Prostate gland (tissue), 2 donors: ENCODE measurements at places on chromosomes 5 and 9. TPM values are rescaled to one million over a fixed set of nuclear protein-coding genes. Genes with fewer than 3 reads are reported as not detected.
A peak's percentile ranks its signal among the peaks of the same experiment; 100 is the strongest.

SLC45A2 gene
- not detected for total RNA-seq

CDC20B gene
- total RNA-seq, result not detected

ANGPTL2 gene
- 17.3 TPM for total RNA-seq

GFI1B gene
- total RNA-seq, result not detected

SSBP2 gene
- total RNA-seq, result 25.1 TPM

SOX30 gene
- 14.4 TPM for total RNA-seq

GRCh38 chr5:140043508-140043872 is 391 bp upstream of the NRG2 start:
- DNase-seq, result no peak
- peak overlapping the region; percentile 43 for H3K4me3 ChIP-seq
- H3K27me3 ChIP-seq, result no peaks in the 10 kb centered on the region
- H3K4me1 ChIP-seq, result no peaks in the 10 kb centered on the region
- H3K27ac ChIP-seq, result no peak overlapping the region

DNA sequence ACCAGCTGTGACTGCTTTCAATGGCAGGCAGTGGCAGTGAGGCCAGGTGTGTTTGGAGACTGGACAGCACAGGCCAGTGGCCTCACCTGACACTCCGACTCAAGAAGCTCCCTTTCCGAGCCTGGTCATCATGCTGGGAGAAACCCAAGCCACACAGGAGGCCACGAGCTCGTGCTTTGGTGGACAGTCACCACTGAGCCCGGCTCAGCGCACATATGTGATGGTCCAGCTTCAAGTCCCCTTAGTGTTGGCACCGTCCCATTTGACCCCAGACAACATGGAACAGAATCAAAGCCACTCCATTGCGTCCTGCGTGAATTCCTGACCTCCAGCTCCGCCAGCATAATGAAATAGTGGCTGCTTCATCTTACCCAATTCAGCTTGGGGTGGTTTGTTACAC is 64.0 kb upstream of the PPP1R26 start:
- no peak overlapping the region for H3K4me3 ChIP-seq
- no peaks in the 10 kb centered on the region for H3K4me1 ChIP-seq
- DNase-seq, result no peak
- no peak overlapping the region for H3K27ac ChIP-seq
- H3K36me3 ChIP-seq, result no peaks in the 10 kb centered on the region

GRCh38 chr9:4986296-4986695 is 1.2 kb downstream of the JAK2 start:
- no peak for DNase-seq
- H3K27ac ChIP-seq, result peak overlapping the region; percentile 96
- peaks cover 10% of the 10 kb centered on the region for H3K4me1 ChIP-seq
- no peaks in the 10 kb centered on the region for H3K27me3 ChIP-seq

- no peaks in the 10 kb centered on the region for H3K27me3 ChIP-seq
- no peak for DNase-seq
- H3K4me3 ChIP-seq, result no peak overlapping the region
- no peak overlapping the region for H3K27ac ChIP-seq
Observed at GRCh38 chr5:152097128-152097527, 172.5 kb upstream of the GLRA1 start.

DNA sequence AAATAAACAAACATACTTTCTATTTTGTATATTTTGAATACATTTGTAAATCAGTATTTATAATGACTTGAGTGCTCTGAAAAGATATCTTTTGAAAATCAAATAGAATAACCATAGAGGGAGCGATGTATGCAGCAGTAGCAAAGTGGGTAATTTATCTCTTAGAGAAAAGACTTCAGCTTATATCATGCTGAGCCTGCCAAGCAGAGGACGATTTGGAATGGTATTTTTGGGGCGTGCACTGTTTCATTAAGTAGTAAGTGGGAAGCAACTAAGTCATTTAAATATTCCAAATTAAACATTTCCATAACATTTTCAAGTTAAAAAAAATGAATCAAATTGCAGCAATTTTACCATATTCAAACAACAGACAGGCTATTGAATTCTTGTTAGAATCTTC is 147.6 kb downstream of the CDH10 start:
- H3K27ac ChIP-seq, result no peak overlapping the region
- no peaks in the 10 kb centered on the region for H3K4me1 ChIP-seq
- DNase-seq, result no peak
- no peaks in the 10 kb centered on the region for H3K36me3 ChIP-seq
- H3K4me3 ChIP-seq, result no peak overlapping the region
- no peaks in the 10 kb centered on the region for H3K27me3 ChIP-seq

GRCh38 chr5:131104169-131104808 is 60.8 kb downstream of the HINT1 start:
- no peak overlapping the region for H3K27ac ChIP-seq
- no peak overlapping the region for H3K4me3 ChIP-seq
- H3K4me1 ChIP-seq, result no peaks in the 10 kb centered on the region
- H3K36me3 ChIP-seq, result no peaks in the 10 kb centered on the region

GRCh38 chr9:94808926-94809700 is 82.6 kb downstream of the AOPEP start:
- H3K4me3 ChIP-seq, result no peak overlapping the region
- no peak for DNase-seq
- H3K36me3 ChIP-seq, result no peaks in the 10 kb centered on the region

DNA sequence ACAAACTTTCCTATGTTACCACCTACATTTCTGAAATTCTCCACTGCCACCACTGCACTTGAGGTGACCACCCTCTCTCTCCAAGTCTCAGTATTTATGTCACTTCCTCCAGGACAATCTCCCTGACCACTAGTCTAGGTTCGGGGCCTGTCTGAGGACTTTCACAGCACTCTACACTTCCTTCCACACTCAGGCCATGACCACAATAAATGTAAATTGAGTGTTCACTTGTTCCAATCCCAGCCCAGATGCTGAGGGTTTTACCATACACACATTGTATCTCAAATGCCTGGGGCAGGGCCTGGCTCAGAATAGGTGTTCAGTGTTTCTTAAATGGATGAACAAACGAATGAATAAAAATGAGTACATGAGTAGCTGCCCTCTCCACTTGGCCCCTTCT is 26.9 kb upstream of the CCNG1 start:
- no peak for DNase-seq
- no peaks in the 10 kb centered on the region for H3K36me3 ChIP-seq
- peaks cover 1% of the 10 kb centered on the region for H3K27me3 ChIP-seq
- no peak overlapping the region for H3K27ac ChIP-seq
- no peaks in the 10 kb centered on the region for H3K4me1 ChIP-seq

- DNase-seq, result no peak
- H3K27ac ChIP-seq, result no peak overlapping the region
- no peaks in the 10 kb centered on the region for H3K36me3 ChIP-seq
- H3K27me3 ChIP-seq, result no peaks in the 10 kb centered on the region
Observed at GRCh38 chr9:6584881-6585597, 60.5 kb downstream of the GLDC start.

DNA sequence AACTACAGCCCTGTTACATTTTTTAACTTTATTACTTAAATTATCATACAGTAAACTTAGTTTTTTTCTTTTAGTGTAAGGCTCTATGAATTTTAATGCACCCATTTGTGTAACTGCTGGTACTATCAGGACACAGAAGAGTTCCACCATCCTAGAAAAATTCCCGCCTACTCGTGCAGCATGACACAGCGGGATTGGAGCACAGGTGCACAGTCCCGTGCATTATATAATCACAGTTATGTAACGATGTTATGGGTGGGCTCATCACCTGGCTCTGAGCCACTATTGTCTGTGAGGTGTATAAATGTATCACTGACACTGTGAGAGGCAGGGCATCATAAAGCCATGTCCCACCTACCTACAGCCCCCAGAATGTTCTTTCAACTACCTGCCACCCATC is 80.7 kb downstream of the DRD1 start:
- no peak for DNase-seq
- H3K36me3 ChIP-seq, result no peaks in the 10 kb centered on the region
- H3K4me3 ChIP-seq, result no peak overlapping the region

DNA sequence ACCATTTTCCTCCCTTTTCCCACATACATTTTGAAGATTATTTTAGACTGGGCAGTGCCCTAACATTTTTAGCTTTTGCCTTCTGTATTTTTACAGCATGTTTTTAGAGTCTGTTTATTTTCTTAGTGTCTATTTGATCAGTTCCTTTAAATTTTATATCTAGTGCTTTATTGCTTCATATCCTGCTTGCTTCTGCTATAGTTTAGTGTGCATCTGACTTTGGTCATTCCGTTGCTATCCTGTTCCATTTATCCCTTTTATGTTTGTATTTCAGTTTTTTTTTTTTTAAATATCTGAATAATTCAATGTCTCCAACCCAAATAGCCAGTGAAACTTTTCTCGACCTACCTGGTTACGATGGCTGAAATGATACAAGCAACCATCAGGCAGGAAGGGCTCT is 203.8 kb downstream of the ARHGAP26 start:
- no peaks in the 10 kb centered on the region for H3K36me3 ChIP-seq
- no peak overlapping the region for H3K4me3 ChIP-seq
- H3K27me3 ChIP-seq, result no peaks in the 10 kb centered on the region
- peaks cover 17% of the 10 kb centered on the region for H3K4me1 ChIP-seq

DNA sequence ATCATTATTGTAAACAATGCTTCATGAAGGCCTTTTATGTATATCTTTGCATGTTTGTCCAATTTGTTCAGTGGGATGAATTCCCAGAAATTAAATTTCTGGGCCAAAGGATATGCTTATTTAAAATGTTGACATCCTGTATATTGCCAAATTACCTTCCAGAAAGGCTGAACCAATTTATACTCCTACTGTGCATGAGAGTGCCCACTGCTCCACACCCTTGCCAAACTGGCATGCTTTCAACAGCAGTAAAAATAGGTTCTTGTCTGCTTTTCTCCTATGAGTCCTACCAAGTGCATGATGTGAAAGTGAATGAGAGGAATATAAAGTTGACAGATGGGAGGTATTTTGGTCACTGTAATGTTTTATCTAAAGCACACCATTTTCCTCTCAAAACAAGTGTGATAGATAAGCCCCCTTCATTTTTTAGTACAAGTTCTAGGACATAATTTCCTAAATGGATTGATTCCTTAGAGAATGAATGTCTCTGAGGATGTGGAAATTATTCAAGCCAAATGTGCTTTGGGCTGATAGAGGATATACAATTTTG is 70.5 kb upstream of the ERBIN start:
- H3K4me1 ChIP-seq, result no peaks in the 10 kb centered on the region
- H3K27ac ChIP-seq, result no peak overlapping the region
- no peak overlapping the region for H3K4me3 ChIP-seq
- H3K27me3 ChIP-seq, result no peaks in the 10 kb centered on the region
- DNase-seq, result no peak

DNA sequence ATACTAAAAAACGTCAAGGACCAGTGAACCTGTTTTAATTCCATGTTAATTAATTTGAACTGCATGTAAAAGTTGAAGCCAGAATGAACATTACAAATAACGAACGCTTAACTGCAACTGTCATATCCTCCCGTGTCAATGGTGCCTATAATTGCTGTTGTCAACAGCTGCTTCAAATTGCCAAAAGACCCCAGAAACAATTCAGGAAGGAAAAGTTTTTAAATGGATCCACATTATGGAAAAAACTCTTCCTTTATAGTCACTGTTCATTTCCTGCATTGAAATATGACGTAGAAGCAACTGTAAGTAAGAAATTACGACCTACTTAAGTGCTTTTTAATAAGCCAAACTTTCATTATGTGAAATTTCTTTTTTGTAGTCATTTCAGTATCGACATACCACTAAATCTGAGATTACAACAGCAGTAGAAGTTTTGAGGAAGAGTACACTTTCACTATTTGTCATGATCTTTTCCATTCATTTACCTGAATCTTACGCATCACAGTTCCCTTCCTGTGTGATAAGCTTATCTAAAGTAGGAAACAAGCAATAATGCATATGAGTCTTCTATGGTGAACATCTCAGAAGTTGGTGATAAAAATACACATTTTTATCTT is 37.8 kb downstream of the MEF2C start:
- H3K27me3 ChIP-seq, result no peaks in the 10 kb centered on the region
- H3K27ac ChIP-seq, result no peak overlapping the region
- DNase-seq, result no peak
- H3K4me3 ChIP-seq, result no peak overlapping the region
- H3K4me1 ChIP-seq, result no peaks in the 10 kb centered on the region
- H3K36me3 ChIP-seq, result no peaks in the 10 kb centered on the region

GRCh38 chr5:41995193-41995592 is 70.1 kb downstream of the FBXO4 start:
- no peaks in the 10 kb centered on the region for H3K36me3 ChIP-seq
- H3K27ac ChIP-seq, result no peak overlapping the region
- no peak overlapping the region for H3K4me3 ChIP-seq
- no peak for DNase-seq
- no peaks in the 10 kb centered on the region for H3K4me1 ChIP-seq
- H3K27me3 ChIP-seq, result no peaks in the 10 kb centered on the region

GRCh38 chr5:102545175-102545574 is 46.4 kb upstream of the SLCO6A1 start:
- no peak overlapping the region for H3K27ac ChIP-seq
- H3K4me3 ChIP-seq, result no peak overlapping the region
- no peaks in the 10 kb centered on the region for H3K4me1 ChIP-seq

DNA sequence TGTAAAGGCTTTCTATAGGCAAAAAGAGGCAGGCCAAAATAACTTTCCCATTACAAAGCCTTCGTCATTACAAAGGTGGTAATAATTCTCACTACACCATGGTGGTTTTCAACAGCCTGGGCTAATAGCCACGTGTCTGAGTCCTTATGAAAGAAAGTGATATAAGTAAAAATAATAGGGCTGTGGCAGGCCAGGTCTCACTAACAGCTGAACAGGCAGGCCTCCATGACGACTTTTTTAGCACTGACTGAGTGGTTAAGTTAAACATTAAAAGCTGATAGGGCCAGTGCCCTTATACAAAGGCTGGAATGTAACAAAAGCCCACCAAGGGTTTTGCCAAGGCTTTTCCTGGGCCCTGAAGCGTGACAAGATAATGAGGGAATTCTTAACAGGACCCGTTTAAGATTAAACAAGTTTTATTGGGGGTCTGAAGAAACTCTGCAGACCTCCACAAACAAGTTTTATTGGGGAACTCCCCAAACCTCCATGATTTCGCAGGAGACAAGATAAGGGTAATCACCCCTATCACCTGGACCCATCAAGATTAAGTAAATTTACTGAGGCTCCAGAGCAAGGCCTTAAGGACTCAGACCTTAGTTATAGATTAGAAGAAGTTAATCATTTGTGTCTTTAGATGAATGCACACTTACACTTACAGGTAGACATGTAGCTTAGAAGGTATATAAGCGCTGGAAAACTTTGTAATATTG is 412.9 kb downstream of the CHSY3 start:
- DNase-seq, result no peak
- no peak overlapping the region for H3K27ac ChIP-seq
- no peaks in the 10 kb centered on the region for H3K4me1 ChIP-seq
- no peaks in the 10 kb centered on the region for H3K36me3 ChIP-seq
- H3K4me3 ChIP-seq, result no peak overlapping the region
- no peaks in the 10 kb centered on the region for H3K27me3 ChIP-seq

DNA sequence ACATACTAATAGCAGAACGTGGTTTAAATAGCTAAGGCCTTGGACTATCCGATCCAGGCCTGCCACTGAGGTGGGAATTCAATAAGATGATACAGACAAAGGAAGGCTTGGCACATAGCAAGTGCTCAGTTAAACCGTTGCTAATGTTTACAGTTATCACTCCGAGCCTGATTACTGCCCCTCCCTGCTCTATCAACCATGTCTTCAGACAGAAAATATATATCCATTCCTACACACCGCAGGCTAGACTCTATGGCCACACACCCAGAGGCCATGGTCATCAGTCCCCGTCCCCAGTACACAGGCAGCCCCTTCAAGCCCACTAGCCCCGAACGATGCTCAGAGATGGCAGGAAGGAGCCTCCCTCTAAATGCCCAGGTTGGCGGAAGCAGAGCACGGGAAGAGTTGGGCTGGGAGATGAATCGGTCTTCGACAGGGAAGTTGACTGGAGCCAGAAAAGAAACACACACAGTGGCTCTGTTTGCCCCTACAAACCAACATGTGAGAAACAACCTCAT is 49.7 kb upstream of the STXBP1 start:
- no peaks in the 10 kb centered on the region for H3K27me3 ChIP-seq
- H3K4me1 ChIP-seq, result peaks cover 55% of the 10 kb centered on the region
- no peaks in the 10 kb centered on the region for H3K36me3 ChIP-seq
